ENCODE measurements at places on chromosomes 16 and 17. TPM values are rescaled to one million over a fixed set of nuclear protein-coding genes. Genes with fewer than 3 reads are reported as not detected.

DNA sequence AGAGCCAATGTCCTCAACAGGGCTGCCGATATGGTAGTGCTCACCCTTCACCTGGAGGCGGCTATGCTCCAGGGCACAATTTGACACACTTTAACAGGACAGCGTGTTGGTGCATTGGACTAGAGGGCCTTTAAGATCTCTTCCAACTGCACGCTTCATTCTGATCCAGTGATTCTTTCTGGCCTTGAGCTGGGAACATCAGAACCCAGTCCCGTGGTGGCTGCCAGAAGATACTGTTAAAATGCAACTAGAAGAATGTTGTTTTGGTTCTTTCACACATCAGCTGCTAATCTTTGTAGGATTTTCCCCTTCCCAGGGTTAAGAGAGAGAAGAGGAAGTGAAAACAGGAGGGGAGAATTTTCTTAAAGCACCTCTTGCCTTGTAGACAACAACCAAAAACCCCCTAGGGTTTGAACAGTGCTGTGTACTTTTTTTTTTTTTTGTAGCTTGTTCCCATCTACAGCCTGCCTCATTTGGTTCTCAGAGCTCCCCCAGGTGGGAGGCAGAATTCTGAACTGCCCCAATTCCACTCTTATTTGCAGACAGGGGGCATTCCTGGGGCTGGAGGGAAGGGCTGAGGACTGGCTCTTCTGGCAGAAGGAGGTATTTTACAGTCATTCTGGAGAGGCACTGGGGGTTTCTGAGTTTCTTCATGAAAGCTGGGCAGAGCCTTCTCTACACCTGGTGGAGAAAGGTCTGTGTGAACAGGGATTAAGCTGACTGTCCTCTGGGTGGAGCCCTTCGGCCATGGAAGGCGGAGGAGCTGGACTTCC lies 32.4 kb downstream of the SMARCE1 start:
- DNase-seq, result no peak

- DNase-seq, result no peak
Measured at GRCh38 chr17:82923366-82924113, 83.7 kb upstream of the ZNF750 start.

DNA sequence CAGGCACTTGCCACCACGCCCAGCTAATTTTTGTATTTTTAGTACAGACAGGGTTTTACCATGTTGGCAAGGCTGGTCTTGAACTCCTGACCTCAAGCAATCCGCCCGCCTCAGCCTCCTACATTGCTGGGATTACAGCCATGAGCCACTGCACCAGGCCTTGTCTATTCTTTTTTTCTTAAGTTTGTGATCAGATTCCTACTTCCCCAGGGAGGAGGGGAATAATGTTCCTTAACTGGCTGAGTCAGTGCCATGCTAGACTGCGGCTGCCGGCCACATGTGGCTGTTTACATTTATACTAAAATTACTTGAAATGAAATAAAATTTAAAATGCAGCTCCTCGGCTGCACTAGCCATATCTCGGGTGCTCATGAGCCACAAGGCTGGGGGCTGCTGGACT lies 27.8 kb upstream of the USP36 start:
- DNase-seq, result no peak

GRCh38 chr17:40540448-40540847 lies 24.8 kb downstream of the CCR7 start:
- no peak for DNase-seq

- DNase-seq, result no peak
Measured at GRCh38 chr16:57530522-57531252, 5.7 kb downstream of the CCDC102A start.

- no peak for DNase-seq
Measured at GRCh38 chr17:32879134-32879533, 2.2 kb upstream of the MYO1D start.

- DNase-seq, result peak; percentile 67
Measured at GRCh38 chr16:16120382-16121184, 102.7 kb downstream of the ABCC6 start.

GRCh38 chr17:41544491-41544892 lies 16.4 kb upstream of the KRT19 start:
- DNase-seq, result no peak

DNA sequence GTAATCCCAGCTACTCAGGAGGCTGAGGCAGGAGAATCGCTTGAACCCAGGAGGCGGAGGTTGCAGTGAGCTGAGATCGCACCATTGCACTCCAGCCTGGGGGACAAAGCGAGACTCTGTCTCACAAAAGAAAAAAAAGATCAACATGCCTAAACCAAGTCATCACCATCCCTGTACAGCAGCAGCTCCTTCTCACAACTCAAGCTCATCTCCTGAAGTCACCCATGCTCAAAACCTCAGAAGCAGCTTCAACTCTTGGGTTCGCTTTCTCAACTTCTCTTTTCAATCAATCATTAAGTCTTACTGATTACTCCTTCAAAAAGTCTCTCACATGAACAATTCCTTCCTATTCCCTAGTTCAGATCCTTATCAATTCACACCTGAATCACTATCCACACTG lies 31.3 kb downstream of the PHLPP2 start:
- no peak for DNase-seq

- DNase-seq, result no peak
Measured at GRCh38 chr16:65202461-65202860, 80.6 kb upstream of the CDH11 start.

GRCh38 chr17:34750004-34750403 lies 170.6 kb downstream of the TMEM132E start:
- DNase-seq, result no peak

- DNase-seq, result no peak
Measured at GRCh38 chr17:46983782-46984181, 4.7 kb upstream of the RPRML start.

DNA sequence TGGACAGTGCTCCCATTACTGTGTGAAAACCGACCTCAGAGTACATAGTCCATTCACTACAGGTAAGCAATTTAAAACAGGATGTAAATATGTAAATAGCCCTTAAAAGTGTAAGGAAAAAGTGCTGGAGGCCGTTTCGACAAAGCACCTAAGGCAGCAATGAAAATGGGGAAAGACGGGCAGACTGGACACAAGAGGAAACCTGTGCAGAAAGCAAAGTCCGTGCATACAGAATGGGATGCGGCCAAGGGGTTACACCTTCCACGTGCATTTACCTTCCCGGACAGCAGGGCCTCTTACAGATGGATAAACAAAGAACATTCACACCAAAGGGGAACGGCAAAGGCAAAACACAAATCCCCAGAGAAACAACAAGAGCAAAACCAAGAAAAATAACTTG lies 32.0 kb downstream of the LMF1 start:
- no peak for DNase-seq

GRCh38 chr16:59021751-59022150 lies 287.6 kb upstream of the GOT2 start:
- no peak for DNase-seq

- DNase-seq, result no peak
Measured at GRCh38 chr17:79272220-79272619, 197.6 kb downstream of the ENGASE start.

DNA sequence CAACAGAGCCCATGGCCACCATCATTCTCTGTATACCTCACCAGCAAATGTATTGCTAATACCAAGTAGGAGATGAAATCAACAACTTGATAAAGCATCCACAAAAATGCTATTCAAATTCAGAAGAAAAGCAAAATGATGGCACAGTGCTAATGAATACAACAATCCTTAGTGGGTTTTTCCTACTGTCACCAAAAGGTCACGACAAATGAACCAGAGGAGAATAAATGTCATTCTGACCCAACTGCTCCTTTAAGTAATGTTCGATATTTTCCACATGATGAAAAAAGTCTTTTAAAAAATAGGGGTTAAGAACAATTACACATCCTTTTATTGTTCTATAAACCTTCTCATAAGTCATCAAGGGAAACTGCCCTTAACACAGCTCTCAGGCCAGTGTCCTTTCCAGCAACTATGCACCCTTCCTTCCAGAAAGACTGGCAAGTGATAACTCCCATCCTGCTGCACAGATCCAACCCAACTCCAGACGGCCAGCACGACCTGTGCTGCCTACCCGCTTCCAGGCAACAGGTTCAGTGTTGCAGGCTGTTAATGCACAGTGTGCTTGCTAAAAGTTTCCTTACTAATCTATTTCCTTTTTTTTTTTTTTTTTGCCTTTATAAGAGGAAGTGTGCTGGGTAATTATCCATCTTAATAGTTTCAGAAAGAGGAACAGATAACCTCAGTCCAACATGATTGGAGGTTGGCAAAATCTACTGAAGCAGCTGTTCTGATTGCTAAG lies 15.4 kb downstream of the FBXO31 start:
- no peak for DNase-seq

DNA sequence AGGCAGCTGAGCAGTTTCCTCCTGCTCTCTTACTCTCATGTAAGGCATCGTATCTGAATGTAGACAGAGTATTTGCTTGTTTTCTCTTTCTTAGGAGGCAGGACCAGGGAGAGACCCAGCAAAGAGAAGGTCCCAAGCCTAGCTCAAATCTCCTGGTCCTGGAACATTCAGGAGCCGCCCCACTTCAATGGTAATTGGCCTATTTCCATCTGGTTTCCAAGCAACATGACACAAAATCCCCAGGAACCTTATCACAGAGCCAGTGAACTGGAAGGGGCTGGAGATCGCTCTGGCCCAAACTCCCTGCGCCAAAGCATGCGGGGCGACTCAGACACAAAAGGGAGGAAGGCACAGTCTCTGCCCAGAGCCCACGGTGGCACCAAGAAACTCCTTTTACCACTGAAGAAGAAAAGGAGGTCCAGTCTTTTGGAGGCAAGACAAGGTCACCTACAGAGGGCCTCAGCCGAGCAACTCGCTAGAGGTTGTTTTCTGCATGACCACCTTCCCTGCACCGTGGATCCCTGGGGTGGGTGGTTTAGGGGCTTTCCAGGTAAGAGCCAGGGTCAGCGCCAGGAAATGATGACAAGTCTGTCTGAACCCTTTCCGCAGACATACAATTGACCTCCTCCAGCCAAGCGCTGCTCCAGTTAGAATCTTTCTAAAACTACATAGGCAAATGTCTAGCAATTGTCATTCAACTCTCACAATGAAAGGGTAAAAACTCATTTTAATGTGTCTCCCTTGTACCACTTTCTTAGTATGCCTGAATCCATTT lies 394.7 kb downstream of the SOX9 start:
- no peak for DNase-seq

DNA sequence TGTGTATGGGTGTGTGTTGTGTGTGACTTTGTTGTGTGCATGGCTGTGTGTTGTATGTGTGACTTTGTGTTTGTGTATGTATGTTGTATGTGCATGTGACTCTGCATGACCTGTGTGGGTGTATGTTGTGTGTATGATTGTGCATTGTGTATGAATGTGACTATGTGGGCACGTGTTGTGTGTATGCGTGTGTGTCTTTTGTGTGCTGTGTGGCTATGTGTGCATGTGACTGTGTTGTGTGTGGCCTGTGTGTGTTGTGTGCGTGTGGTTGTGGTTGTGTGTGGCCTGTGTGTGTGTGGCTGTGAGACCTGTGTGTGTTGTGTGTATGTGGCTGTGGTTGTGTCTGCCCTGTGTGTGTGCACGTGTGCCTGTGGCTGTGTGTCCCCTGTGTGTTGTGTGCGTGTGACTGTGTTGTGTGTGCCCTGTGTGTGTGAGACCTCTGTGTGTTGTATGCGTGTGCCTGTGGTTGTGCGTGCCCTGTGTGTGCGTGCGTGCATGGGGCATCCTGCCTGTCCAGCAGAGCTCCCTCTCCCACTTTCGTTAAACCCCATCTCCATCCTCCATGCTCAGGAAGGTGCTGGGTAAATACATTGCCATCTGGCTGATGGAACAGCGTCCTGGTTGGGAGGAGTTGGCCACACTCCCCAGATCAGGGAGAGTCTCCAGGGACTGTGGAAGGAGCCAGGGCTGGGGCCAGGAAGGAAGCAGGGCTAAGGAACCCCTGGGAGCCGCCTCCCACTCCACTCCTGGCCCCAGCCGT lies 90.1 kb upstream of the GSE1 start:
- no peak for DNase-seq

DNA sequence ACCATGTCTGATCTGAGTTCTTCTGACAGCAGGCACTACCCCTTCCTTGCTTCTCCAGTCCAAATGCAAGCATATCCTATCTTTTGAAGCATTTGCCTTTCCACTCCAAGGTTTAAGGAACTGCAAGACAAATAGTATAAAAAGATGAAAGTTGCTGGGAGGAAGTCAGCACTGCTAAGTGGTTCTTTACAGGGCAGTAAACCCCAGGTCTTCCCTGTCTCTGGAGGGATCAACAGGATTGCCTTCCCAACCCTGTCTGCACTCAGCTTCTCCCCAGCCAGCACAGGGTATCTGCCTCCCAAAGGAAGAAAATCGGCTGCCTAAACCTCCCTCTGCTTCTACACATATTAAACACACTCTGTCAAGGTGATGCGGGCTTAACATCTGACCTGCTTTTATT lies 46.8 kb downstream of the SOX9 start:
- DNase-seq, result no peak

DNA sequence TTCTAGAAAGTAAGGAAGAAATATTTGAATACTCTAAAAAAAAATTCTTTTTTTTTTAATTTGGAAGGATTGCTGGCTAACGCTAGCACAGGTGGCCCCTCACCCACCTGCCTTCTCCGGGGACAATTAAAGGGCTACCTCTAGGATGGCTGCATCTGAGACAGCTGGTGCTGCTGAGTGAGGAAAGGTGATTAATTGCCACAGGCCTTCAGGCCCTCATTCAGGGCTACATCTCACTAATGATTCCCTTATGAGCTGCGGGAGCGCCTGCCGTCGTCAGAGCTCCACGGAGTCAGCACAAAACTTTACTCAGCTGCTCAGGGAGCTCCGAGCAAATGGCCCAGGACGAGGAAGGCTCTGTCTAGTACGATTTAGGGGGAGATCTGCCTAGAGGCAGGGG lies 27.0 kb upstream of the AKTIP start:
- no peak for DNase-seq

DNA sequence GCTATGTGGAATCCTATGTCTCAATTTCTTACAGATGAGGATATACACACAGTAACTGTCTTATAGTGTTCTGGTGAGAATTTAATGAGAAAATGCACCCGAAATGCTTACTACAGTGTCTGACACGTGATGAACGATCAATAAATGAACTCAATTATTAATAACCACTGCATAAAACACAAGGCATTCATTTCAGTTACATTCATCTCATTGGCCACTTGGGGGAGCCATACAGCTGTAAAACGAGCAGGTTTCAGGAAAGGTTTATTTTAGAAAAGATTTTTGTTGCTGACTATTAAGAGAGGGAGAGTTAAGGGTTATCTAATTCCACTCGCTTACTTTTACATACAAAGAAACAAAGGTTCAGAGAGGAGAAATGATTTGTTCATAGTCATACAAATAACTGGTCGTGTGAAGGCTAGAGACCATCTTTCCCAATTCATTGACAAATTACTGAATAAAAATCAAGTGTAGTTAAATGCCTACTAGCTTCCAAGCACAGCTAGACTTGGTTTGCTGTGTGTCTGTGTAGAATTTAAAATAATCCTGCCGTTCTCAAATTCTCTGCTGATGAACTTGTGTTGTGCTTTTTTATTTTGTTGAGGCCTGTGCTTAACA lies 160.1 kb downstream of the MAP2K4 start:
- DNase-seq, result no peak

The HOXB1 gene
- total RNA-seq, result not detected

The HOXB6 gene
- total RNA-seq, result 2.6 TPM

The WNT3 gene
- total RNA-seq, result 1.2 TPM

The NPIPA7 gene
- 3.5 TPM for total RNA-seq

The NXPH3 gene
- 8.8 TPM for total RNA-seq

The RCVRN gene
- total RNA-seq, result 0.37 TPM

The TBC1D3K gene
- not detected for total RNA-seq

The CCDC200 gene
- not detected for total RNA-seq

The KRT39 gene
- not detected for total RNA-seq
